ENCODE measurements at places on chromosomes 6 and 20.

GRCh38 chr6:42099340-42100028, 42.9 kb downstream of the C6orf132 start:
- peak; percentile 46 for DNase-seq

DNA sequence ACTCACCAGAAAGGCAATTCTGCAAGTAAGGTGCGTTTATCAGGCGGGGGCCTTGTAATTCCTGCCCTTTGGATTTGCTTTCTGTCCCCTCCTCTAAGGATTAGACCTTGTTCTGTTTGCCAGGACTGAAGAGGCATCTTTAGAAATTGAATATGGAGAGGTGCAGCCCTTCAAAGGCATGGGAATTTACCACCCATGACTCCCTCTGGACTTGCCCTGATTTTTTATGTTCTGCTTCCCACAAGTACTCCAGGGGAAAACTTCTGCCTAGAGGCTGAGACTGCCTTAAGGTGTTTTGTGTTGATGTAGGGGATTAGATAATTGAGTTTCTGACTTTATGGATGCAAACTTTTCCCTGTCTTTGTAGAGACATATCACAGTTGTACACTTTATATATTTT, 30.2 kb downstream of the SYTL3 start:
- DNase-seq = no peak

- no peak for DNase-seq
Observed at GRCh38 chr6:127347178-127347577, 3.8 kb upstream of the ECHDC1 start.

- no peak for DNase-seq
Observed at GRCh38 chr6:150417899-150418826, 49.4 kb downstream of the IYD start.

- no peak for DNase-seq
Observed at GRCh38 chr6:82612475-82613039, 248.9 kb downstream of the TPBG start.

GRCh38 chr20:5072756-5073659, 46.8 kb downstream of the PCNA start:
- no peak for DNase-seq

- peak; percentile 41 for DNase-seq
Observed at GRCh38 chr6:33427585-33428223, 7.8 kb downstream of the SYNGAP1 start.

GRCh38 chr20:49675368-49676151, 38.1 kb downstream of the B4GALT5 start:
- no peak for DNase-seq

Data from stimulated activated CD8-positive, alpha-beta memory T cell treated with anti-CD3 and anti-CD28 coated beads, Interleukin-2, amount 100 ng/mL, for 48 hours (primary cell).